ENCODE measurements at places on chromosomes 1 and 21.

DNA sequence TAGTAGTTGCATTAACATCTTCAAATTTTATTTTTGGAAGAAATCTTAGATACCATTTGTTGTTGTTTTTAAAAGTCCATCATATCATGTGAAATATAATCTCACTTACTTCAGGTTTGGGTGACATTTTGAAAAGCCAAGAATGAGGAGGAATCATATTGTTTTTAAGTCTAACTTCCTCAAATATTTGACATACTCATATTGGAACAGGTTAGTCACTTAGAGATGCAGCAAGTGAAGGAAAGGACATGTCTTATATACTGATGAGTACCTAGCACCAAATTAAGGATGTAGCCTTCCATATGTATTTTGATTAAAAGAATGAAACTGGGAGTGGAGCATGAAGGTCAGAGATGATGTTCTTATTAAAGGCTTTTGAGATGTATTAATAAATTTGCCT lies 23.9 kb downstream of the GBP2 start:
- DNase-seq: no peak

- DNase-seq: no peak
Observed at GRCh38 chr1:3251099-3251806, 182.2 kb downstream of the PRDM16 start.

GRCh38 chr1:175002910-175003517 lies 3.3 kb downstream of the CACYBP start:
- peak; percentile 46 for DNase-seq

DNA sequence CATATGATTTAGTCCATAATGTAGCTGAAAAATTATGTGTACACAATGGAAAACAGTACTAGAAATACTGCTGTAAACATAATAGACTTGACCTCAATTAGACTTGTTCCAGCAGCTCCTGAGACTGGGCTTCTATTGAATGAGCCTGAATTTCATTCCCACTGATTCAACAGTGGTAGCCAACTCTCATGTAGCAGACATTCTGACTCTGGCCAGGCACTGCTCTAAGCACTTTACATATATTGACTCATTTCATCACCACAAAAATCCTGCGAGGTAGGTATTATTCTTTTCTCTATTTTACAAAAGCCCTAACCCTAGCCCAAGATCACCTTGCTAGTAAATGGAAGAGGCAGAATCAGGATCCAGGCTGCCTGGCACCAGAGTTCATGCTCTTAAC lies 12.8 kb upstream of the CTSS start:
- DNase-seq: no peak

- peak; percentile 69 for DNase-seq
Observed at GRCh38 chr1:117312453-117313138, 54.7 kb upstream of the MAN1A2 start.

GRCh38 chr1:64231153-64231552 lies 27.7 kb downstream of the UBE2U start:
- DNase-seq: no peak

- DNase-seq: no peak
Observed at GRCh38 chr21:15054089-15054488, 10.7 kb downstream of the NRIP1 start.

- DNase-seq: peak; percentile 88
Observed at GRCh38 chr1:6127587-6128163, 52.4 kb downstream of the CHD5 start.

GRCh38 chr21:41808846-41809245 lies 42.0 kb upstream of the RIPK4 start:
- DNase-seq: no peak

GRCh38 chr1:149977345-149977744 lies 33.2 kb downstream of the OTUD7B start:
- no peak for DNase-seq

DNA sequence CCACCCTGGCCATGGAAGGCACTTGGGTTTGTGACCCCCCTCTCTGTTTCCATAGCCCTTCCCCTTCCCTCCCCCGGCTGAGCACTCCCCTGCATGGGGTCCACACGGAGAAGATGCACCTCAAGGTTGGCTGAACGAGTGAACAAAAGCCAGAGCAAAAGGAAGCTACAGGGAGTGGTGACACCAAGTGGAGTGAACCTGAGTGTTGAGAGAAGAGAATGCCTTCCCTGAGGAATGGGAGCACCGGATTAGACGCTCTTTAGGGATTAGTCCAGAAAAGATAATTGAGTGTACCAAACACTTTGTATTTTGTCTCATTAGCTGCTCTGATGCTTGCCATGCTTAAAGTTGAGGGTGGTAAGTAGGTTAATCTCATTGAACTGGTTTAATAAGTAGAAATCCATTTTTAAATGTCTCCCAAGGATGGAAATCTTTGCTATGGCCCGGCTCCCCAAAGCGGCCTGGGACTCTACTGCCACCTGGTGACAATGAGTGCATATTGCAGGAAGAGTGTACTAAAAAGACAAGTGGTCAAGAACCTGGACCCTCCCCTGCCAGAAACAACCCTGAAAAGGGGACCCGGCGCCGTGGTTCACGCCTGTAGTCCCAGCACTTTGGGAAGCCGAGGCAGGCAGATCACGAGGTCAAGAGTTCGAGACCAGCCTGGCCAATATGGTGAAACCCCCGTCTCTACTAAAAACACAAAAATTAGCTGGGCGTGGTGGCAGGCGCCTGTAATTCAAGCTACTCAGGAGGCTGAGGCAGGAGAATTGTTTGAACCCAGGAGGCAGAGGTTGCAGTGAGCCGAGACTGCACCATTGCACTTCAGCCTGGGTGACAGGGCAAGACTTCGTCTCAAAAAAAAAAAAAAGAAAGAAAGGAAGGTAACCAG lies 150.6 kb upstream of the ZC3H12A start:
- peak; percentile 63 for DNase-seq

DNA sequence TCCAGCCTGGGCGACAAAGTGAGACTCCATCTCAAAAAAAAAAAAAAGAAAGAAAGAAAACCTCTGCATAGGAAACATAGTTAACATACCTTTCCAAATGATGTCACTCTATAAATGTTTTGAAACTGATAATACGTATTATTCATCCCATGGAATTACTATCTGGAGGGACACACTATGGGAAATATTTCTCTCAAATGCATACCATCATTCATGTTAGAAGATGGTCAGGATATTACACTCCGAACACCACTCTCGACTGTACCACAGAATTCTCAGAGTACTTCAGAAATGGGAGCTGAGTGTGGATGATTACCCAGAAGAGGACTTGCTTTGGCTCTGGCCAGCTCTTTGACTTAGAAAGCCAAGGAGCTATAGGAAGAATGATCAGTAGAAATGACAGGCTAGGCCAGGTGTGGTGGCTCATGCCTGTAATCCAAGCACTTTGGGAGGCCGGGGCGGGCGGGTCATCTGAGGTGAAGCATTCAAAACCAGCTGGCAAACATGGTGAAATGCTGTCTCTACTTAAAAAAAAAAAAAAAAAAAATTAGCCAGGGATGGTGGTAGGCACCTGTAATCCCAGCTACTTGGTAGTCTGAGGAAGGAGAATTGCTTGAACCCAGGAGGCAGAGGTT lies 5.2 kb upstream of the LIN28A start:
- DNase-seq: no peak

DNA sequence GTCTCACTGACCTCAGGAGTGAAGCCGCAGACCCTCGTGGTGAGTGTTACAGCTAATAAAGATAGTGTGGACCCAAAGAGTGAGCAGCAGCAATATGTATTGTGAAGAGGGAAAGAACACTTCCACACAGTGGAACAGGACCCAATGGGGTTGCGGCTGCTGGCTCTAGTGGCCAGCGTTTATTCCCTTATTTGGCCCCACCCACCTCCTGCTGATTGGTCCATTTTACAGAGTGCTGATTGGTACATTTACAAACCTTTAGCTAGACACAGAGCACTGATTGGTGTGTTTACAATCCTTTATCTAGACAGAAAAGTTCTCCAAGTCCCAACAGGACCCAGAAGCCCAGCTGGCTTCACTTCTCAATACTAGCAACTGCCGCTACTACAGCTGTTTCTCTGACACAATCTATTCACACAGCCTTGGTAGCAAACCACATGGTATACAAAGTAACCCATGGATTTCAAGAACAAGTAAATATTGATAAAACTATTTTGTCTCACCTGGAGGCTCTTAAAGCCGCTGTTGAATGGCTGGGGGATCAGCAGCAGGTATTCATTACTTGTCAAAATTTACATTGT lies 25.3 kb upstream of the ITLN1 start:
- DNase-seq: no peak

DNA sequence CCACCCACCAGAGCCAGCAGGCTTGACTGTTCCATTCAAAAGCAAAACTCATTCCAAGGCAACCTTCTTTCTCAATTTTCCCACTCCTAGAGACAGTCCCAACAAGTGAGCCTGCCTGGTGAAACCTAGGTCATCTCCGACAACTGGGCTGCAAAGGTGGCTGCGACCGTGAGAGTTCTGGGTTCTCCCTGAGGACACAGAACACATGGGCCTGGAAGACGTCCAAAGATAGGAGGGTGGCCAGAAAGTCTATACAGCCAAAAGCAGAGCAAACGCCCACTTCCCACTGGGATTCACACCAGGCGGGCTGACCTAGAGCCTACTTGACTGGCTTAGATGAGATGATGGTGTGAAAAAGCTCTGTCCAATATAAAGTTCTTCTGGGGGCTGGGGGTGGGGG lies 90.2 kb upstream of the GRIK3 start:
- DNase-seq: no peak

- no peak for DNase-seq
Observed at GRCh38 chr21:30234643-30235042, 18.7 kb upstream of the CLDN8 start.

DNA sequence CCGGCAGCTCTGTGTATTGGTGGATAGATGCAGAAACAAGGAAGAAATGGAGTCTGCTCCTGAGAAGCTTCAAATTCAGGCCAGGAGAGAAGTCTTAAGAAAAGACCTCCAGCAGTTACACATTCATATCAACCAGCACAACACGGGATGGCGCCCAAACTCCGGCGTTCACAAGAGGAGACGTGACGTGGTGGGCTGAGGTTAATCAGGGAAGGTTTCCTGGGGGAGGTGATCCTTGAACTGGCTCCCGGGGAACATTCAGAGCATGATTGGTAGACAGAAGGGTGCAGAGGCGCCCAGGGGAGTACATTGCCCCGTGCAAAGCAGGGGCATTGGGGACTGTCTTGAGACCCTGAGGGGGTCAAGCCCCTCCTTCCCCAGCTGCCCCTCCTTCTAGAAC lies 27.7 kb upstream of the SPSB1 start:
- no peak for DNase-seq

DNA sequence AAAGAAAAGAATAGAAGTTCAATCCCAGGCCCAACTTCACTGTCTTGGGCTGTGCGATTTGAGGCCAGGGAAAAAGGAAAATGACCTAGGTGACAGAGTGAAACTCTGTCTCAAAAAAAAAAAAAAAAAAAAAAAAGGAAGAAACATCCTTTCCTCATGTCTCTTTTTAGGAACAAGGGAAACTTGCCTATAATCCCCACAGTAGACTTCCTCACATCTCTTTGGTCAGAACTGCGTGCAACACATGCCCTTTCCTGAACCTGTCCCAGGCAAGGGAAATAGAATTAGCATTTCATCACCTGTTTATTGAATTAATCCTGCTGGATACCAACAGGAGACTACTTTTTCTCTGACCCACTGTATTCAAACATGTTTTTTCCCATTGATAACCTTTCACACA lies 2.3 kb downstream of the DCST1 start:
- no peak for DNase-seq

GRCh38 chr1:47906527-47907176 lies 90.5 kb downstream of the TRABD2B start:
- no peak for DNase-seq

GRCh38 chr1:116856312-116856711 lies 53.4 kb upstream of the PTGFRN start:
- DNase-seq: no peak

GRCh38 chr1:40980068-40980452 lies 564 bp downstream of the CTPS1 start:
- no peak for DNase-seq

DNA sequence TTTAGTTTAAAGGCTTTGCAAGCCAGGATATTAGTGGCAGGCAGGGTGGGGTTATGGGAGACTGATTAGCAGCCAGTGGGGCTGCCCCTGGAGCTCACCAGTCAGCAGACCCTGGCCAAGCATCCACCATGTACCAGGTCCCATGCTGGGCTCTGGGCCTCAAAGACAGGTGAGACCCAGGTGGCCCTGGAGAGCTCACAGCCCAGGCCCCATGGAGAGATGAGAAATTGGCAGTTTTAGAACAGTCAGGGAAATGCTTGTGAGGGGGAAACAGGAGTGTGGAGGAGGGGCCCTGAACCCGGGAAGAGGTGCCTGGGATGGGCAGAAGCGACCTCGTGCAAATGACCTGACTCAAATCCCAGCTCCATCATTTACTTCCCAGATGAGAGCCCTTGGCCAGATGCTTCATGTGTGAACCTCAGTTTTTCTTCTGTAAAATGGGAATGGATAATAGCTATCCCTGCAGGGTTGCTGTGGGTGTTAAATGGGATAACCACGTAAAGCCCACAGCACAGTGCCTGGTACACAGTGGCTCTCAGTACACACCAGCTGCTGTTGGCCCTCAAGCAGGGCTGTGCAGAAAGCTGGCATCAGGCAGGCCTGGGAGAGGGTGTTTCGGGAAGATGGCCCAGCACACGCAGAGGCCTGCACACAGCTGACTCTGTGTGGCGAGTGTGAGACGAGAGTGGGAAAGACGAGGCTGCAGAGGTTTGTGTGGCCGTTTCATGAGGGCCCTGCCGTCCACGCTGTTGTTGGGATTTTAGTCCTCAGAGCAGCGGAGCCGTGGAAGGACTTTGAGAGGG lies 518.5 kb downstream of the PTPRU start:
- no peak for DNase-seq

GRCh38 chr1:157442065-157442464 lies 110.2 kb downstream of the FCRL5 start:
- DNase-seq: no peak

DNA sequence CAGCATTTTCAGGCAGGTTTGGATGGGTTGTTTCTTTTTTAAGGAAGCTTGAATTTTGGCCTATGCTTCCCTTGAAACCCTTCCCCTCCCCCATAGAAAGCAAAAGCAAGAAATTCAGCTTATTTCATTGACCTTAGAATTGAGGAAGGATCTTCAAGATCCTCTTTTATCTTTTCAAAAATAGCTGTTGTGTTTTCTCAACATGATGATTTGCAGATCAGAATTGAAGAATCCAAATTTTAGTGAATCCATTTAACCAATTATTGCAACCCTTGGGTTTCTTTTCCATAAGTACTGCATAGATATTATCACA lies 73.7 kb downstream of the LRRC8C start:
- DNase-seq: peak; percentile 86

DNA sequence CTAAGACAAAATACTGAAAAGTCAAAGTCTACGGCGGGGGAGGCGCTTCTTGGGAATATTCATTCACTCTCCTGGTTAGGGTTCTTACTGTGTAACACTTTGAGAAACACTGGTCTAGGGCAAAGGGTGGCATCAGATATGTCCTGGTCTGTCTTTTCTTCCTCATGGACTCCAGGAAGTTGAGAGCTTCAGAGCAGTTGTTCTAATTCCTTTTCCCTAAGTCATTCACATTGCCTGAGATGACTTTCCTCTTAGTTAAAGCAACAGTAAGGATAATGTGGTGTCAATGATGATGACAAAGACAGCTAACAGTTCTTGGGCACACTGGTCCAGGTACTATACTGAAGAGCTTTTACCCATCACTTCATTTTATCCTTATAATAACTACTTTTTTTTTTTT lies 27.0 kb downstream of the FGGY start:
- DNase-seq: no peak

Measured in OCI-M1 (cell line).